ENCODE measurements at places on chromosomes 12 and 14.

DNA sequence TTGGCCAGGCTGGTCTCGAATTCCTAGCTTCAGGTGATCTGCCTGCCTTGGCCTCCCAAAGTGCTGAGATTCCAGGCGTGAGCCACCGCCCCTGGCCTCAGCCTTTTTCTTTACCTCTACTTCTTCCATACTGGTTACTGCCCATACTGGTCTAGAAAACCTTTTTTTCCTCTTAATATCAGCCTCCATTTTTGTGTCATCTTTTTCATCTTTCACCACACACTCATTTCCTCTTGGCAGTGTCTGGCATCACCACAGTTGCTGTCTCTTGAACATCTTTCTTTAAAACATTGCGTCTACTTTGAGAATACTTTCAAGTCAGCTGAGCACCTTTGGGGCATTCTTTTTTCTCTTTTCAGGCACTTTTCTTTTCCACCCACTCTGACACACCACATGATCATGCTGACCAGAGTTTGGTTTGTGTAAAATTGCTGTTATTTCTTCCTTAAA is 32.7 kb downstream of the DDX47 start:
- DNase-seq: no peak

DNA sequence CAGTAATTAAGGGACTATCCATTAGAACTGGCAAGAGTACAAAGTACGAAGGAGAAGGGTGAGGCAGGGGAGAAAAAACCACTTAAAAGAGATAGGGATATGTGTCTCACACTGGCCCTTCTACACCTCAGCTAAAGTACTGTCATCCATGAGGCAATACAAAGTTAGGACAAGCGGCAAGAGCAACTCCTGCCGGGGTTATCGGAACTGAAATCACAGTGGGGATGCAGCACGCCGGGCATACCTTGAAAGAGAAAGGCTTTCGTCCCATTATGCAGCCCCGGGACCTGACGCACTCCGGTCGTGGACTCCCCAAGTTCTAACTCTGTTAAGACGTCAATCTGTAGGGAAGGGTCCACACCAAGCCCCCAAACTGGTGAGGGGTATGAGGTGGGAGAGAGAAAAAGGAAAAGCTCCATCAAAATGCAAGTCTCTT is 1.1 kb downstream of the NELL2 start:
- DNase-seq: no peak

- DNase-seq: no peak
Observed at GRCh38 chr12:12007001-12007712, 63.6 kb upstream of the BCL2L14 start.

- DNase-seq: no peak
Observed at GRCh38 chr12:109999983-110000505, 814 bp downstream of the ANKRD13A start.

DNA sequence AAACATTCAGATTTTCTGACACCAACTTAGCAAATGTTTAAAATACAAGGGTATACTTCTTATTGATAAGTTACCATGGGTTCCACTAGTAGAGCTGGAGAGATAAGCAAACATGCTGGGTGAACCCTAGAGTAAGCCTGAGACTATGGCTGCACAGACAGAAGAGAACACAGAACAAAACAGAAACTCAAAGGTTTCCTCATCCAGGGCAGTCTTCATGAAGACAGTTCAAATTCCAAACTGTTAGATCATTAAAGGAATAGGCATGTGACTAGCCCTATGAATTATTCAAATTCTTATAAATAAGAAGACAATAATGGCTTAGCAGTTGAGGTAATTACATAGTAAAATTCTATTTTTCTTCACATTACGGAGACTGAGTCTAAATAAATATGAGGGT is 28.1 kb downstream of the BTBD7 start:
- DNase-seq: no peak

GRCh38 chr14:77859934-77860570 is 60.1 kb downstream of the ADCK1 start:
- DNase-seq: no peak

- no peak for DNase-seq
Observed at GRCh38 chr12:91951571-91951970, 194.1 kb downstream of the BTG1 start.

GRCh38 chr14:26984311-26985177 is 386.7 kb upstream of the NOVA1 start:
- no peak for DNase-seq
